ENCODE measurements at places on chromosomes 16 and 17.

DNA sequence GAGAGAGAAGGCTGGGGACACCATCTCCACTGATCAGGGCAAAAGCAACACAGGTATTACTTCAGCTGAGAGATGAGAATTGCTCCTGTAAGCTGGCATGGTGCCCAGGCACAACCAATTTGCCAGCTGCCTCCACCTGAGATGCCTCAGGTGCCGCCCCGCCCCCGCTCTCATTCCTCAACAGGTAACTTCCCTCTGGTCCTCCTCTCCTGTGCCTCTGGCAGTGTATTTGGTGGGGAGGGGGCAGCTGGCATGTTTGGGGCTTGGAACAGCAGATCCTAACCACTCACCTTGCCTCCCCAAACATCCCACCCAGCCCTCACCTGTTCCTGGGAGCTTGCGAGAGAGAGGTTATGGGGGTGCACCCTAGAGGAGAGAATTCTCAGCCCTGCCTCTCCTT is 2.9 kb upstream of the SRCIN1 start:
- DNase-seq, result no peak

DNA sequence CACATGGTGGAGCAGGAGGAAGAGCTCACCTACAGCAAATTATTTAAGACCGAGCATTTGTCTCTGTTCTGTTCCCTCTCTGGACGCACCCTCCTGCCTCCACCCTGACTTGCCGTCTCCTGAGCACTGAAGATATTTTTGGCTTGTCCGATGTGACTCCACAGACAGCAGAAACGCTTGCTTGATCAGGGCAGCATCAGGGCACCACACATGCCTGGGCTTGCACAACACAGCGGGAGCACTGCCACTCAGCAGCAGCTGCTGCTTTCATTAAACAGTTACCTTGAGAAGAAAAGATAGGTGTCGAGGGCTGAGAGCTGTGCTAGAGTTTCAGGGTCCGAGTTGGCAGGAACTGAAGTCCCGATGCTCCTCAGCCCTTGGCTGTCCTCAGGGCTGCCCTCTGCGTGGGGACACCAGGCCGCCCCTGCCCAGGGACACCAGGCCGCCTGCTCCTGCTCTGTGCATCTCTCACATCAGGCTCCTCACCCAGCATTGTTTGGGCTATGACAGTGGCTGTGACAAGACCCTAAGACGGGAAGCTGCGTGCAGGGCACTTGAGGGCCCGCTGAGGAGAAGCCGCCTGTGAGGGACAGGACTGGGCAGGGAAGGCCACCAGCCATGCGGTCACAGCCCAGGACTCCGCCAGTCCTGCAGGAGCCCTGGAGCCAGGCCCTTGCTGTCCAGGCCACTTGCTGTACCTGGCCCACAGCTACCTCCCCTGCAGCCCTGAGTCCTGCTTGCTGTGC is 21.3 kb upstream of the CDH15 start:
- DNase-seq, result no peak

DNA sequence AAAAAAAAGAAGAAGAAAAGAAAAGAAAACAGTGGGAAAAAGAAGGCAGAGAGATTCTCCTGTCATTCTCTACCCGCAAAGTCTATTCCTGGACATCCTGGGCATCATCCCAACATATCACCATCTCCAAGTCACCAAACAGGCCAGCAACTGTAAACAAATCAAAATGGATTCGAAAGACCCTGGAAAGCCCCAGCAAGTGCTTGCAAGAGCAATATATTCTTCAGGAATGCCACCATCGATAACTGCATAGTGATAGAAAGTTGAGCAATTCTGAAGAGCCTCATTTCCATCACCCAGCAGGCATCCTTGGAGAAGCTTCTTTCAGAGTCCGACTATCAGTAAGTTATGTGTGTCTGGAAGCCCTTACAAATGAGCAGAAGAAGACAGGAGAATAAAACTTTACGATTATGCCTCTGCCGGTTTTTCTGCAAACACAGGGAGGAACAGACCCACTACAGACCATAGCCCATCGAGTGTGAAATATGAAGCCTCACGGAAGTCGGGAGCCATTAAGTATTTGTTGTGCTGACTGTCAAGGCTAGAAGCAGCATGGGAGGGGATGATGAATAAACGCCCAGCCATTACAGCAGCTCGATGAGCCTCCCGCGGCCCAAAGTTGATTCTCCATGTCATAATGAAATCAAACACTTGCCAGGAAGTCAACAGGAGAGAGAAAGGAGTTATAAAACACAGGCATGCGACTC is 64.5 kb upstream of the SEC14L1 start:
- no peak for DNase-seq

- DNase-seq, result no peak
Measured at GRCh38 chr17:48313096-48313755, 116.8 kb downstream of the SKAP1 start.

DNA sequence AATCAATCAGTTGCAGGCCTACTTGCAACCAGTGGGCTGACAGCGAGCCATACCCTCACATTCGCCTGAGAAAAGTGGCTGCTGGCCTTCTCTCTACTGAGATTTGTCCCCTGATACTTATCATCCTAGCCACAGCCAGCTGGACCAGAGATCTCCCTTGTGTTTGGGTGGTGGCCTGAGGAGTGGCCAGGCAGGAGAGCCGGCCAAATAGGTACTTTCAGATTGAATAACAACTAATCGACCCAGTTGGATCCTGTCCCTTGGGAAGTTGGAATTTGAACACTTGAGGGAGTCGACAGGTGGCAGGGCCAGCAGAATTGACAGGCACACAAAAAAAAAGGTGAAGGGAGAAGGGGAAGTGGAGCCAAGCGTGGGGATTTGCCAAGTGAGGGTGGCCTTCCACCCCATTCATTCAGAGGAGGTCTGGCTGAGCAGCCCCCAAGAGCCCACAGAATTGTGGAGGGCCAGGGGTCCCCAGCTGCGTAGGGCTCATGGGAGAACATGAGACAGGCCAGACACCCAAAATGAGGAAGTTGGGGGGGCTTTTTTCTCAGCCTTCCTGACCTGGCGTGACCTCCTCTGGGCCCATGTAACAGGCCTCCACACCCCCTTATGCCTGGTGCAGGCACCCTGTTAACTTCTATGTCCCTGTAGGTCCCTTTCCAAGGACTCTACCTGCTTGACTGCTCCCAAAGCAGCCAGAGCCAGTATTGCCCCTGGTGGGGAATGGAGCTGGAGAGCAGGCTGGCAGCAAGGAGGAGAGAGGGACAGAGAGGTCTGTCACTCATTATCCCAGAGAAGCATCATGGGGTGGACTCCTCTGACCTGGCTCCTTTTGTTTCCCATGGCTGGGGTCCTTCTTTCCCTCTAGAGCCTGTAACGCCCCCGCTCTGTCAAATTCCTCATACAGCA is 2.9 kb upstream of the RANGRF start:
- DNase-seq, result no peak

GRCh38 chr16:1101133-1101532 is 5.1 kb upstream of the C1QTNF8 start:
- no peak for DNase-seq

DNA sequence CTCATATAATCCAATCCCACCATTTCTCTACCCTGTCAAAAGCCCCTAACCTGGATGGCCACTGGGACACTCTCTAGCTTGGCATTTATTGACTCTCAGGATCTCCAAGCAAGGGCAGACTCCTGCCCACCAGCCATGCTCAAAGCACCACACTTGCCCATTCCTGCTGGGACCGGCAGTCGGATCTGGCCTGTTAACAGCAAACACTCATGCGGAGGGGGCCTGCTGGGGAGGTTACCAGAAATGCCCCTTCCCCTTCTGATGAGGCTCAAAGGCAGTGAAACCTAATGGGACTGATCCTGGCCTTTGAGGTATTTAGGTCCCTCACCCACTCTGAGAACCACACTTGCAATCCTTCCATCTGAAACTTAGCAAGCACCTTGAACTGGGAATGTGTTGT is 6.5 kb upstream of the CCL1 start:
- DNase-seq, result no peak

GRCh38 chr16:31107465-31107867 is 720 bp upstream of the BCKDK start:
- DNase-seq, result no peak

DNA sequence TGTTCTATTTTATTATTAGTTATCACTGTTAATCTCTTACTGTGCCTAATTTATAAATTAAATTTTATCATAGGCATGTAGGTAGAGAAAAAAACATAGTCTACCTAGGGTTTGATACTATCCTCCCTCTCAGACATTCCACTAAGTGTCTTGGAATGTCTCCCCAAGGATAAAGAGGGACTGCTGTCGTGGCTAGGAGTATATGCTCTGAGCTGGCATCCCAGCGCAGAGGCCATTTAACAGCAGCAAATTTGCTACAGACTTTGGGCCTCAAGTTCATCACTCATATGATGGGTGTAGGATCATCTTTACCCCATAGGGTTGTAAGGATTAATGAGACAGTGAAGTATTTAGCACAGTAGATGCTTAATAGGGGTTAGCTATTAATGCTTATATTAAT is 56.7 kb downstream of the ZFHX3 start:
- no peak for DNase-seq

GRCh38 chr16:11980136-11980844 is 3.8 kb downstream of the SNX29 start:
- DNase-seq, result no peak

GRCh38 chr17:34161690-34162089 is 93.4 kb upstream of the CCL2 start:
- no peak for DNase-seq

DNA sequence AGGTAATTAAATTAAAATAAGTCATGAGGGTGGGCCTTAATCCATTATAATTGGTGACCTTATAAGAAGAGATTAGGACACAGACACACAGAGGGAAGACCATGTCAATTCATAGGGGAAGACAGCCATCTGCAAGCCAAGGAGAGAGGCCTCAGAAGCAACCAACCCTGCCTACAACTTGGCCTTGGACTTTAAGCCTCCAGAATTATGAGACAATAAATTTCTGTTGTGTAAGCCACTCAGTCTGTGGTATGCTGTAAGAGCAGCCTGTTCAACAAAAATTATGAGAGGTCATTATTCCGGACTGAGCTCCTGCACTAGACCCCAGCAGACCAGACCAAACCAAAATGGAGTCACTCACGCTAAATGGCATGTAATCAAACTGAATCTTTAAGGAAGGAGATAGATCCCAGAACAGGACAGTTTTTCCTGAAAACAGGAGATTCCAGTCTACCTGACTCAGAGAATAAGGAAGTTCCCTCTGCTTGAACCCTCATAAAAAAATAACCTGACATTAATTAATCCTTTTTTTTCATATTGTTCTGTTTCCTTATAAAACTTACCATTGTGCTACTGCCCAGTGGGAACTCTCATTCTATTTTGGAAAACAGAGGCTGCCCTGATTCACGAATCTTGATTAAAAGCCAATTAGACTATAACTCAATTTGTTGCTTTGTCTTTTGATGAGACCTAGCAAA is 74.3 kb downstream of the DNAH3 start:
- no peak for DNase-seq

DNA sequence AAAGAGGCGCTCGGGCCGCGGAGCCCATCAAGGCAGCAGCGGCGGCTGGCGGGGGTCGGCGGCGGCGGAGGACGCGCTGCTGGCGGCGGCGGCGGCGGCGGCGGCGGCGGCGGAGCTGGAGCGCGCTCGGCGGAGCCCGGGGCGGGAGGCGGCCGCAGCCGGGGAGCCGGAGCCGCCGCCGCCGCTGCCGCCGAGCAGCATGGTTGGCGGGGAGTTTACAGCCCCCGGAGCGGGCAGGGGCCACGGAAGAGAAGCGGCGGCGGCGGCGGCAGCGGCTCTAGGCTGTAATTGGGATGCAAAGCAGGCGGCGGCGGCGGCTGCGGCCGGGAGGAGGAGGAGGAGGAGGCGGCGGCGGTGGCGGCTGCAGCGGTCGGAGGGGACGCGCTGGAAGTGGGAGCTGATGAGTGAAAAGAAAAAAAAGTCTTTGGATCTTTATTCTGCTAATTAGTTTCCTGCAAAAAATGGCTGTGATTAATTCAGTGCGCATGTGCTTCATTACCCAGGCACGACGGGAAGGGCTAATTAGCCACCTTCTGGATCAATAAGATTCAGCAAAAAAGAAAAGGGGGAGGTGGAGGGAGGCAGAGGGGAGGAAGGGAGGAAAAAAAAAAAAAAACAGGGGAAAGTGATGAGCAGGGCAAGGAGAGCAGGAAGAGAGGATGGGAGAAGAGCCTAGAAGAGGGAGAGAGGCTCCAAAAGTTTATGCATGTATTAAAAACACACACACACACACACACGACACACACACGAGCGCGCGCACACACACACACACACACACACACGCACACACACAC is 10.9 kb upstream of the ZFHX3 start:
- no peak for DNase-seq

DNA sequence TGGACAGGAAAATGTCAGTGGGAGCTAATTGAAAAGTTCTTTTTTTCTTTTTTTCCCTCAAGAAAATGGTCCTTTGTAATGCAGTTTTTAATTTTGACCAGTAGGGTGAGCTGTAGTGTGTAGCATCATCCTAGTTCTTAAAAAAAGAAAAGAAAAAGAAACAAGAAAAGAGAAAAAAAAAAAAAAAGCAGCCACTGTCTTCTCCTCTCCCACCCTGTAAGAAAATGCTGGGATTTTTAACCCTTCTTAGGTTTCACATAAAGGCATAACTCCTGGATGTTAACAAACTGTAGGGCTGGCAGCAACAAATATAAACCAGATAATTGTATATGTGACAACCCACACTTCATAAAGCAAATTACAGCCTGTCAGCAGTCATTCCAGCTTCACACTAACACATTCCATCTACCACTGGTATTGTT is 78.1 kb downstream of the SKAP1 start:
- DNase-seq, result no peak

GRCh38 chr17:7588553-7589203 is 1.2 kb downstream of the SOX15 start:
- no peak for DNase-seq

DNA sequence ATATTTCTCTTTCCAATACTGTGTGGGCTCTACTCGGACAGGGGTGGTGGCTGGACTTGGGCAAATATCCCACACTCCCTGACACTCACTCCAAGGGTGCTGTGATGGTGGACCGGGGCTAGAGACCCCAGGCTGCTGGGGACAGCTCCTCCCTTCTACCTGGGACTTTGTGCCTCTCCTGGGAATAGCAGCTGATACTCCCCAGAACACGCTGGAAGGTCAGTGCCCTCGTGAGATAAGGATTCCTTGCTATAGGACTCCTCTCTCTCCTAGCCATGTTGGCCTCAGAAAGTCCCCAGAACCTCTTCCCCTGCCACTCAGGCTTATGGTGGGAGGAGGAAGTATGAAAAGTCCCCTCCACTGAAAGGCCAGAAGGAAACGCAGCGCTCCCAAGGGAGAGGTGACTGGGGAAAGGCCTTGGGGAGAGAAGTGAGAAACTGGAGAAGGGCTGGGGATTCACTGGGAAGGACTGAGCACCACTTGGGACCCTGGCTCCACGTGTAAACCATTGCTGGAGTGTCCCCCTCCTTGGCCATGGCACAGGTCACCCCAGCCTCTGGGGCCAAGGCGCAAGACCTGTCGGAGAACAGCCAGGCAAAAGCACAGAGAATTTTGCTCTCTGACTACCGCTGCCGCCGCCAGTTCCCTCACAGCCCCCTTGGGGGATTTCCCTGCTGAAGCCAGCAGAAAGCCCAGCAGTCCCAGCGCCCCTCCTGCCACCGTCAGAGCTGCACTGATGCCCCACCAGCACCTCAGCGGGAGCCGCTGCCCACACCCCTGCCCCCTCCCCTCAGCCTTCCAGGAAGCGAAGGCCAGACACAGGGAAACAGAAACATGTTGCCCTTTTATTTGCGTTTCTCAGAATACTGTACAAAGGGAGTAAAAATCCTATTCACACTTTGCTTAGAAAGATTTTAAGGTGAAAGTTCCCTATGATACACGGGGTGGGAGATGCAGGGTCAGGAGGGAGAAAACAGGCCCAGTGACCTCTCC is 2.1 kb upstream of the GSDMB start:
- no peak for DNase-seq
